ENCODE measurements at places on chromosomes 4 and X. TPM values are rescaled to one million over a fixed set of nuclear protein-coding genes. Genes with fewer than 3 reads are reported as not detected.

Gene TCEAL9
- total RNA-seq = 0.50 TPM

- DNase-seq = peak; percentile 33
- peaks cover 3% of the 10 kb centered on the region for H3K4me1 ChIP-seq
- no peak overlapping the region for H3K27ac ChIP-seq
- H3K27me3 ChIP-seq = no peaks in the 10 kb centered on the region
- H3K36me3 ChIP-seq = peaks cover 4% of the 10 kb centered on the region
Measured at GRCh38 chrX:56978172-56978571, 17.2 kb downstream of the SPIN3 start.

DNA sequence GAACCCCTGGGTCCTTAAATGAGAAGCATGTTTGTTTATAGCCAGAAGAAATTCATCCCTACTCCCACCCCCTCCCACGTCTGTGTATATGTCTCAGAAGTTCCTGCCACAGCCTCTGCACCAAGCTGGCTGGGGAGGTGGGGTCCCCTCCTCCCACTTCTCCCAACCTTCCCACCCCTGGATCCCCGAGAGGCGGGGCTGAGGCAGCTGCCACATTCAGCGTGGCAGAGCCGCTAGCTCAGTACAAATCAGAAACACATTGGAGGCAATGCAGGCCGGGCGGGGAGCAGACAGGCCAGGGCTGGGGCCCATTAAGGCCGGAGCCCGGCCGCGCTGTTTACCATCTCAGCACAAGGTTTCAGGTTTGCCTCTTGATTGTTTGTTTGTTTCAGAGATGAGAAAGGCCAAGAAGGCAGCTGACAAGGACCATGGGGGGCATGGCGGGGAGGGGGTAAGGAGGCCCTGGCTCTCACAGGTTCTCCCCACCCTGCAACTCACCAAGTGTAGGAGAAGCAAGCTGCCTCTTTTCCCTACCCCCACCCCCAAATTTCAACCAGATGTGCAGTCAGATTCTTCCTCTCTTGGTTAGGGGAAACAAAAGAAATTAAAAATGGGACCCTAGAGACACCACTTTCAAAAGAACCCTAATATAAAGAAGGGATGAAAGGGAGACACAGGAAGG is 22.3 kb downstream of the PJA1 start:
- no peak for DNase-seq
- no peaks in the 10 kb centered on the region for H3K4me1 ChIP-seq
- H3K27me3 ChIP-seq = no peaks in the 10 kb centered on the region
- no peaks in the 10 kb centered on the region for H3K36me3 ChIP-seq
- no peak overlapping the region for H3K27ac ChIP-seq
- H3K4me3 ChIP-seq = no peak overlapping the region

DNA sequence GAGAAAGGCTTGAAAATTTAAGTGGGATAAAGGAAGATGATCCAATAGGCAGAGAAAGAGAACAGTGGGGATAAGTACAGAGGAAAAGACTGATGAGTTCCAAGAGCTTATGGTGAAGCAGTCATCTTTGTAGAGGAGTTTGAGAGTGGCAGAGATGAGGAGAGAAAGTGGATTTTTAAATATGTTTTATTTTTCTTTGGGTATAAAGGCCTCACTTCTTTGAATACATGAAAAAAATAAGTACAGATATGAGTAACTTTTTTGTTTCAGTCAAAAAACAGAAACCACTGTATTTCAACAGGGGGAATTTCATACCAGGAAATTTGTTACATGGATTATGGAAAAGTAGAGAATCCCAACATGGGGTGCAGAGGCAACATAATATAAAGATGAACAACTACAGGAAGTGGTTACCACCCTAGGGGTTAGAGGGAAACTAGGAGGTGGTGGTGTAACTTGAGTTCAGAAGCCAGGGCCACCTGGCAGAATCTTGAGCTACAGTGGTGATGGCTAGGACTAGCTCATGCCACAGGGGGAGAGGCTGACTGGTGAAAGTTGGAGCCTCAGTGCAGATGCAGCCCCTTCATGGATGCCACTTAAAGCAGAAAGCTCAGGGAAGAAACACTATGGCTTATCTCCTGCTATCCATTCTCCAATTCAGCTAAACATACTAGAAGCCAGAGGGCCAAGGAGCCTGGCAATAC is 3.4 kb upstream of the CYBB start:
- H3K27me3 ChIP-seq = no peaks in the 10 kb centered on the region
- H3K27ac ChIP-seq = no peak overlapping the region
- H3K4me3 ChIP-seq = no peak overlapping the region

GRCh38 chrX:65608026-65608425 is 59.4 kb upstream of the MSN start:
- no peaks in the 10 kb centered on the region for H3K27me3 ChIP-seq
- no peak overlapping the region for H3K4me3 ChIP-seq
- peak overlapping the region; percentile 19 for H3K27ac ChIP-seq
- no peak for DNase-seq

DNA sequence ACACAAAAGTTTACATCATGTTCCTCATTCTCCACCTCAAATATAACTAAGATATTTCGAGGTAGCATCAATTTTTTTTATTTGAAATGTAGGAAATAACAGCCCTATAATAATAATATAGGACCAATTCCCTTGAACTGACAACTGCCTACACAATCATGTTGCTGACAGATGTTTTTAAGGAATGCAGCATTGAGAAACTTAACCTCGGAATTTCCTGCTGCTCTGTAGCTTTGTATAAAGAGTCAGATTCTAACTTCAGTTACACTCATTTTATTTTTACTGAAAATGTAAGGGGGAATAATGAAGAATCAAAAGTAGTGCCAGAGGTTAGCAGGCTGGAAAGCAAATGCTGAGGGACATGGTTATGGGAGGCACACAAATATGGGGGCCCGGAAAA is 235.8 kb downstream of the RBMX2 start:
- H3K36me3 ChIP-seq = no peaks in the 10 kb centered on the region
- no peaks in the 10 kb centered on the region for H3K4me1 ChIP-seq
- H3K27me3 ChIP-seq = no peaks in the 10 kb centered on the region
- H3K27ac ChIP-seq = no peak overlapping the region
- DNase-seq = no peak

- DNase-seq = no peak
- H3K4me3 ChIP-seq = no peak overlapping the region
- H3K36me3 ChIP-seq = no peaks in the 10 kb centered on the region
- no peaks in the 10 kb centered on the region for H3K4me1 ChIP-seq
Measured at GRCh38 chrX:12881914-12882313, 15.0 kb downstream of the TLR7 start.
